ENCODE measurements at places on chromosomes 4 and X.

- DNase-seq = no peak
Observed at GRCh38 chr4:15215109-15215508, 212.7 kb upstream of the C1QTNF7 start.

- no peak for DNase-seq
Observed at GRCh38 chr4:8868321-8869001, 3.2 kb downstream of the HMX1 start.

GRCh38 chrX:132119283-132119682 is 8.5 kb downstream of the FRMD7 start:
- DNase-seq = no peak

DNA sequence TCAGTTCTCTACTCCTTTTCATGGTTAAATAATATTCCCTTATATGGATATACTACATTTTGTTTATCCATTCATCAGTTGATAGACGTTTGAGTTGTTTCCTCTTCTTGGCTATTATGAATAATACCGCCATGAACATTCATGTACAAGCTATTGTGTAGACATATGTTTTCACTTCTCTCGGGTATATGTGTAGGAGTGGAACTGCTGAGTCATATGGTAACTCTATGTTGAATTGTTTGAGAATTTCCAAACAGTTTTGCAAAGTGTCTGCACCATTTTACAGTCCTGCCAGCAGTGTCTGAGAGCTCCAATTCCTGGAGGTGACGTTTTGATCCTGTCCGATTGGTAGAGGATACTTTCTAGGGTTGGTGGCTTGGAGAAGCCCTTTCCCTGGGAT is 23.6 kb downstream of the PLAC1 start:
- no peak for DNase-seq
